ENCODE measurements at places on chromosomes 3 and 15.

DNA sequence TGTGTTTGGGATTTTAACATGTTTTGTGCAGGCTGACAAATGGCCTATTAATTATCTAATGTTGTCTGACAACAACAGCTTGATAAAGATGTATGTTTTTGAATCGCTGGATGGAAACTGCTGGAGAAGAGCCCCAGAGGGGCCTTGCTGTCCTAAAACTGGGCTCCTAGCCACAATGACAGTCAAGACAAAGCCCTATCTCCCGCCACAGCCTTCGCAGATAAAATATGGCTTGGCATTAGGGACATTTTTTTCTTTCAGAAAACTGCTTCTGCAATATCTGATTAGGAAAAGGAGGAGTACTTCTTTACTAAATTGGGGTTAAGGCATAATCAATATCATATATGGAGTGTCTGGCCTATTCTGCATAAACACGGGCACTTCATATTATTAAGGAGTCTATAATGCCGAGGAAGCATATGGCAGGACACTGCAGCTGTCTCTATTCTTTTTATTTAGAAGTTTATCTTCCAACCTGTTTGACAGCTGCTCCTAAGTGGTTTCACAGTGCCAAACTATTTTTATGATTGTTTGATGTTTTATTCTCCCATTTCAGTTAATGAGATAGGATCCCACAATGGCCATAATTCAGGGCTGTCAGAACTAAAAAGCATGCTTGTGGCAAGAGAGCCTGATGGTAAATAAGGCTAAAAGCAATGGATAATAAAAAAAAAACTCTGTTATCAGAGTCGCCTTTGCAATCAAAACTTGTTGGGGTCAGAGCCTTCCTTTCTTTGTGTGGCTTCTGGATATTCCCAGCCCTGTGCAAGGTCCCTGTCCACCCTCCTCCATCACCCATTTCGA lies 210.1 kb downstream of the MECOM start:
- no peak for DNase-seq

DNA sequence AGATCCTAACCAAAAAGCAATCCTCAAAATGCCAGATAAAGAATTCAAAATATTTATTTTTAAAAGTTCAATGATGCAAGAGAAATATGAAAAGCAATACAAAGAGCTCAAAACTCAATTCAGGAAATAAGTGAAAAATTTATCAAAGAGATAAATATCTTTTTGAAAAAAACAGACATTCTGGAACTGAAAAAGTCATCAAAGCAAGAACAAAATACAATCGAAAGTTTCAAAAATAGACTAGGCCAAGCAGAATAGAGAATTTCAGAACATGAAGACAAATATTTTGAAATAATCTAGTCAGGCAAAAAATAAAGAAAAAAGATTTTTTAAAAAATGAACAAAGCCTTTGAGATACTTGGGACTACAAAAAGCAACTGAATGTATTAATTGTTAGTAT lies 83.4 kb upstream of the STT3B start:
- DNase-seq: no peak

DNA sequence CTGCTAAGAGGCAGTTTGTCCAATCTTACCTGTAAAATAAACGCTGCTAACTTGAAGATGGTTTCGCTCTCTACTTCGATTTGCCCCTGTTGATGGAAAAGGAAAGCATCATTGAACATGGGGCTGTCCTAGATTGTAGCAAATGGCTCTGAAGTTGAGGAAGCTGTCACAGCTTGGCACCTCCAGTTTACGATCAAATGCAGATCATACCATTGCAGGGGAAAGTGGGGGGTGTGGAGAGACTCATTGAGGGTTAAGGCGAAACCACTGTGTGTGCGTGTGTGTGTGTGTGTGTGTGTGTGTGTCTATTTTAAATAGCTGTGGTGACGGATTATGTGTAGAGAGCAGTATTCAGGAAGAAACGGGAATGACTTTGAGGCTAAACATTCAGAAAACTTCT lies 127.6 kb upstream of the LMOD3 start:
- no peak for DNase-seq

- DNase-seq: no peak
These were observed 226.2 kb downstream of the SLCO3A1 start for GRCh38 chr15:92079647-92080255.

GRCh38 chr3:61683549-61684236 lies 122.3 kb downstream of the PTPRG start:
- DNase-seq: no peak

- no peak for DNase-seq
These were observed 3.8 kb upstream of the CRYBG3 start for GRCh38 chr3:97817965-97818364.

GRCh38 chr3:177451864-177452830 lies 254.9 kb upstream of the TBL1XR1 start:
- DNase-seq: peak; percentile 13

GRCh38 chr3:106247902-106248684 lies 379.3 kb upstream of the CBLB start:
- DNase-seq: no peak

- no peak for DNase-seq
These were observed 83.4 kb downstream of the AQR start for GRCh38 chr15:34886134-34886533.

DNA sequence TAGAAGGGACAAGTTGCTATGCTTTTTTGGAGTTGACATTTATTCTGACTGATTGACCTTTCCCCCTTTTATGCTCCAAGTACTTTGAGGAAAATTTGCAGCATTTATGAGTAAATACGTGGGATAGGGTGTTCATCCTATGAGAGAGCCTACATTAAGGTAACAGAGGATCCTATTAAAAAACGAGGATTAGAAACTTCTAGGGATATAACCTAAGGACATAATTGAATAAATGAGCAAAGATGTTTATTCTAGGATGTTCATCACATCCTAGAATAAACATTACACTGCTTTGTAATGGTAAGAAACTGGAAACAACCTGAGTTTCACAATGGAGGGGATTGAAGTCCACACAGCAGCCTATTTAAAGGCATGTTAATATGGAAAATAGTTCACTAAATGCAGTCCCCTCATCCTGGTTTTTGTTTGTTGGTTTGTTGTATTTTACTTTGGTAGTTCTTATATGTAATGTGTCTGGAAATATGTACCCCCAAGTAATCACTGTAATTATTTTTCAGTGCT lies 23.9 kb upstream of the CLEC3B start:
- no peak for DNase-seq

DNA sequence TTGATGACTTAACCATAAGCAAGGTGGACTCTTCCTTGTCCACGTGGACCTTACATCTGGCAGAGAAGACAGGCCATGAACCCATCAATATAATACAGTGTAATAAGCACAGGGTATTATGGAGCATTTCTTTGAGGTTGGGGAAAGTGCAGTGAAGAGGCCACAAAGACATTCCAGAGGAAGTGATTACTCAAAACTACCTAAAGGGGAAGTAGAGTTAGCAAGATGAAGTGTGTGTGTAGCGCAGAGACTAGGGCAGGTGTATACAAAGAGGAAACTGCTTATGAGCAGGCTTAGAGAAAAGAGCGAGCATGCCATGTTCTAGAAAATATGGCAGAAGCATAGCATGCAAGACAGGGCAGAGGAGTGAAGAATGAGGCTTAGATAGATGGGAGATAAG lies 17.9 kb downstream of the CP start:
- peak; percentile 27 for DNase-seq

DNA sequence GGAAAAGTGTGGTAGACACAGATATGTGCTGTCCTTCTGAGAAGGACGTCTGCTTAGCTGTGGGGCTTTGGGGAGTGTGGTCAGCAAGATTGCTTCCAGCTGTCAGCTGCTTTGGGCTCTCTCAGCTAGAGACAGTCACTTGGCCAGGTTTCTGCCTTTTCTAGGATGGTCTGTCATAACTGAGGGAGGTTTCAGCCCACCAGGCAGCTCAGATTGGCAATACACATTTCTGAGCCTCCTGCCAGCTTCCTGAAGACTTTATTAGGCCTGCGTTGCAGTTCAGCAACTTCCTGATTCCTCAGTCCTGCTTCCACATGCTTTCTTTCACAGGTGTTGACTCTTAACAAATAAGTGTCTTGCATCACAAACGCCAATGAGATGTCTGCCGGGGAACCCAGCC lies 286.5 kb downstream of the SQOR start:
- DNase-seq: no peak

GRCh38 chr15:92800013-92800412 lies 100.1 kb upstream of the CHD2 start:
- DNase-seq: no peak

GRCh38 chr15:94255540-94255939 lies 24.2 kb downstream of the MCTP2 start:
- no peak for DNase-seq

GRCh38 chr3:12445523-12446240 lies 38.6 kb upstream of the TSEN2 start:
- no peak for DNase-seq

DNA sequence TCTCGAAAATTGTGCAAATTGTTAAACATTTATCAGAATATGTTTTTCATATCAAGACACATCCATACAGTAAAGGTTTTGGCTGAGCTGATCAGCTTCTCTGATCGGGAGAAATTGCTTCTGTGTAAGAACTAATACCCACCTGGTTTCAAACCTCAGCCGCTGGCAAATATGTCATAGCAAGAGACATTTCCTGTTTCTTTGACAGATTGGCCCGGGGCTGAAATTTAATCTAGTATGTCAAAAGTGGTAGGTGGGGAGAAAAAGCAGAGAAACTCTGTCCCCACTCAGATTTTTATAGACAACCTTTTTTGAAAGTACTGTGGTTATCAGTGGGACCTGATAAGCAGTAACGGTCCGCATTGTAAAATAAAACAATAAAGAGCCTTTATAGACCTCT lies 88.8 kb upstream of the SLC24A5 start:
- DNase-seq: no peak

DNA sequence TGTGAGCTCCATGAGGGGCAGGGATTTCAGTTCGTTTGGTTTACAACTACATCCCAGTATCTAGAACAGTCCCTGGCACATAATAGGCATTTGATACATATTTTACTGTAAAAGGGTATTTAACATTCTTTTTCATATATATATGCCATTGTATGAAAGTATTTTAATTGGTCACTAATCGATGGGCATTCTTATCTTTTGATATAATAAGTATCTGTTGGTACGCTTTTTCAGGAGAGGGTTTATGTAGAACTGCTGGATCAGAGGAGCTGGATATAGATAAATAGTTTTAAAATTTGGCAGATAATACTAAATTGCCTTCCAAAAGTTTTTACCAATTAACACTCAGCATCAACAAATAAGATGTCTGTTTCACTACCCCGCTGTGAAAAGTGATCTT lies 978 bp upstream of the RSL24D1 start:
- DNase-seq: no peak

DNA sequence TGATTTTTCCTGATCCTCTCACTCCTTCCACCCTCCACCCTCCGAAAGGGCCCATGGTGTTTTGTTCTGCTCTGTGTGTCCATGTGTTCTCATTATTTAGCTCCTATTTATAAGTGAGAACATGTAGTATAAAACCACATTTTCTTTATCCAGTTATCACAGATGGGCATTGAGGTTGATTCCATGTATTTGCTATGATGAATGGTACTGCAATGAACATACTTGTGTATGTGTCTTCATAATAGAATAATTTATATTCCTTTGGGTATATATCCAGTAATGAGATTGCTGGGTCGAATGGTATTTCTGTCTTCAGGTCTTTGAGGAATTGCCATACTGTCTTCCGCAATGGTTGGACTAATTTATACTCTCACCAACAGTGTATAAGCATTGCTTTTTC lies 126.0 kb downstream of the IMPG2 start:
- no peak for DNase-seq

All from HL-60 (cell line).